ENCODE measurements at places on chromosomes 13 and 19.

DNA sequence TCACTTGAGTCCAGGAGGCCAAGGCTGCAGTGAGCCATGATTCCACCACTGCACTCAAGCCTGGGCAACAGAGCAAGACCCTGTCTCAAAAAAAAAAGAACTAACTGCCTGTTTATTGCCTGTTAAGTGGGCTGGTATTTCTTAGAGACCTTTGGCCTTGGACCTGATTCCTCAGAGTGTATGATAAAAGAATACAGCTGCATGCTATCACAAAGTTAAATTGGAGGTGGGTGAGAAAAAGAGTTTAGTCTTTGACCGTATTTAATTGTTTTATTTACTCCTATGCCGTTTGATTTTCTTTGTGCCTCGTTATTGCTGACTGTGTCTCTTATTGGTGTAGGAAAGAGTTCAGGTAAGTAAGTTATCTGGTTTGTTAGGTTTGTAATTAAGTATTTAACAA is 25.3 kb upstream of the DPY19L3 start:
- no peak for DNase-seq

GRCh38 chr19:10286803-10287737 is at the start of gene ICAM4:
Gene ICAM4 (plus strand): TSS chr19:10286955. CDS start chr19:10287013, 58 bp downstream.
- DNase-seq, result peak; percentile 55

DNA sequence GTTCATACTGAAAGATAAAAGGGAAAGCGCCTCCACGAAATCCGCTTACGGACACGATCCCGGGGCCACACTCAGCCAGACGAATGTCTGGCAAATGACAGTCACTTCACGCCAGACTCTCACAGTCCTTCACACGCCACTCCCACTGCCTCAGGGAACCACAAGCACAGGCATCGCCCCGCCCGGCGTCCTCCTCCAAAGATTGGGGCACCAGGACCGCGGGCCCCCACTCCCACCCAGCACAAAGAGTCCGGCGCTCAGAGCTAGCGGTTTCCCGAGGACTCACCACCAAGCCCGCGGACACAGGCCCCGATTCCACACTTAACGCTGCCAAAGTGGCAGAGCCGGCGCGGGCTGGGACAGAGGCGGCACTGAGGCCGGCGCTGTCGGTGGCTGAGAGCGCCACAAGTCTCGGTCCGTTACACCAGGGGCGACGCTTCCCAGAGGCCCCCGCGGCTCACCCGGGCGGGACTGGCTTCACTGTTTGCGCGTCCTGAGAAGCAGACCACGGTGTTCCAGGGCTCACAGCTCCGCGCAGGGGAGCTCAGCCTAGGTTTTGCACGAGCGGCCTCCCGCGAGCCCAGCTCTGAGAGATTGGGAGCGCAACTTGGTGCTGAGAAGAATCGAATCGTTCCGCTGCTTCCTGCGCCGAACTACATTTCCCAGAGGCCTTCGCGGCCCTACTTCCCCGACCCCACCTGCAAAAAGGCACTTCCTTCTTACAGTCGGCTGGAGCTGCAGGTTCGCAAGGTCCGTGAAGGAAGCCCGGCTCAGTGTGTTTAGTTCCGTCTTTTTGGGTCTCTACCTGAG is at the start of gene ZNF569:
Gene ZNF569, minus strand, starts transcription at position 647 of the 810 bp plus-strand sequence. CDS start 22,523 bp downstream, outside the sequence.
- DNase-seq, result peak; percentile 93

DNA sequence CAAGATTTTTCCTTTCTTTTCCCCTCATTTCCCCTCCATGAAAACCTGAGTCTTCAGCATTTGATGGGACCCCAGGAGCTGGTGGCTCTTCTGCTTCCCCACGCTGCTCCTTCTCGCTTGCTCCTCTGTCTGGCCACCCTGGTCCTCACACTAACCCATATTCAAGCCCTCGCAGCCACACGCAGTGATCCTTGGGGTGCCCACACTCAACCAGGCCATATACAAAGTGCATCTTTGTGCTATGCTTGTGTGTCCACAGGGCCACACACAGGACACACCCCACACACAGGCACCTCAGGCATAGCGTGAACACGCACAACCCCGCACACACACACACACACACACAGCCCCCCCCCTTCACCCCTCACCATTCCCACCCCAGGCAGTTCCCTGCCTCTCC is 132.1 kb downstream of the URI1 start:
- DNase-seq, result no peak

GRCh38 chr13:24887759-24888158 is 123.8 kb downstream of the RNF17 start:
- DNase-seq, result no peak

- DNase-seq, result no peak
These were observed 115.6 kb downstream of the RAB20 start for GRCh38 chr13:110445722-110446574.

DNA sequence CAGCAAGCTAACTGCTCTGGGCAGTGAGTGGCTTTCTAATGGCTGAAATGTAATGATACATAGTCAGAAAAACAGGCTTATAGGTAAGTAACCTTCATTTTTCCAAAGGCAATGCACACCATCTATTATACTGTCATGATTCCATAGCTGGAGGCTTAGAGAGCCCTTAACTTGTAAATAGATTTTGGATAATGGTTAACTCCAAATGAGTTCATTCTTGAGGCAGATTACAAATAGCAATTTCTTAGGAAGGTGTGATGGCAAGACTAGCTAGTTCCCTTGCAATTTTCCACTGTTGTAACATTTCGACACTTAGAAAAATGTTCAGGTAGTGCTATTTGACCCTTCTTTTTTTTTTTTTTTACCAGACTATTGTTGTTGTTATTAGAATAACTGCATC is 789.8 kb upstream of the PCDH9 start:
- DNase-seq, result no peak

GRCh38 chr13:59673286-59673685 is 490.4 kb downstream of the DIAPH3 start:
- no peak for DNase-seq

GRCh38 chr13:44088411-44088810 is 208.7 kb downstream of the LACC1 start:
- no peak for DNase-seq

GRCh38 chr19:41755328-41755913 is at the start of gene CEACAM6:
Gene CEACAM6 (plus strand): TSS chr19:41755530. CDS start chr19:41755639, 109 bp downstream.
- DNase-seq, result no peak

GRCh38 chr13:59601993-59602392 is 561.7 kb downstream of the DIAPH3 start:
- no peak for DNase-seq

GRCh38 chr19:13622766-13623715 is 116.8 kb upstream of the CACNA1A start:
- DNase-seq, result no peak
